Iris pigment epithelial cell (primary cell): ENCODE measurements at places on chromosomes 1 and 21.

DNA sequence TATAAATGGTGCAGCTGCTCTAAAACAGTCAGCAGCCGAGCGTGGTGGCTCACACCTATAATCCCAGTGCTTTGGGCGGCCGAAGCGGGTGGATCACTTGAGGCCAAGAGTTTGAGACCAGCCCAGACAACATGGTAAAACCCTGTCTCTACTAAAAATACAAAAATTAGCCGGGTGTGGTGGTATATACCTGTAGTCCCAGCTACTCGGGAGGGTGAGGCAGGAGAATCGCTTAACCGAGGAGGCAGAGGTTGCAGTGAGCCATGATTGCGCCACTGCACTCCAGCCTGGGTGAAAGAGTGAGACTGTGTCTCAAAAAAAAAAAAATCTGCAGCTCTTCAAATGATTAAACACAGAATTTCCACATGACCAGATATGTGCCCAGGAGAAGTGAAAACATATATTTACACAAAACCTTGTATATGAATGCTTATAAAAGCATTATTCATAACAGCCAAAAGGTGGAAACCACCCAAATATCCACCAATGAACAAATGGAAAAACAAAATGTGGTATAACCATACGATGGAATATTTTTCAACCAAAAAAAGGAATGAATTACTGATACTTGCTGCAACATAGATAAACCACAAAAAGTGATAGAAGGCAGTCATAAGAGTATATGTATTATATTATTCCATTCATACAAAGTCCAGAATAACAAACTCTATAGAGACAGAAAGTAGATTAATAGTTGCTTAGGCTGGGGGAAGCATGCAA, 14.1 kb downstream of the EPS15 start:
- no peak for DNase-seq

GRCh38 chr1:215052256-215053015, 30.1 kb upstream of the KCNK2 start:
- DNase-seq = no peak

DNA sequence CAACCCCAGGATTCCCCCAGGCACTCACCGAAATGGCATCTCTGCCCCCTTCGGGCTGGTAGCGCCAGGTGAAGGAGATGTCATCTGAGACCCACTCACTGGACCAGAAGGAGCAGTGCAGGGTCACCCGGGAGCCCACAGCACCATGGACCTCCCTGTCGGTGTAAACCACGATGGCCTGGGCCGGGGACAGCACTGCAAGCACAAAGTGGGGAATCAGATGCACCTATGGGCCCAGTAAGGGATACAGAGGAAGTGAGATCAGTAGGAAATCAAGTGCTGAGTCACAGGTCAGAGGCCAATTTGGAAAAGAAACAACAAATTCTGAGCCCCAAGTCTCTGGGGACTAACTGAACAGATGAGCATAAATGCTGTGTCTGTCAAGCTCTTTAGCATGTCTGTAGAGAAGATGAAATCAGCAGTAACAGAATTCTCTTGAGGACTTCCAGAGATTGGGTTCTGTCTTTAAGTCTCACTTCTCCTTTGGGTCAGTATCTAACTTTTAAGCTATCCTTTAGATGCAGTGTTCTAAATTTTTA, 2.5 kb downstream of the MPZ start:
- peak; percentile 59 for DNase-seq

- peak; percentile 10 for DNase-seq
Measured at GRCh38 chr21:15112858-15113257, 48.1 kb upstream of the NRIP1 start.

GRCh38 chr1:64378826-64379225, 91.1 kb upstream of the CACHD1 start:
- no peak for DNase-seq

- DNase-seq = no peak
Measured at GRCh38 chr1:232045139-232045994, 418.8 kb downstream of the DISC1 start.

- no peak for DNase-seq
Measured at GRCh38 chr1:233509526-233509925, 104.4 kb upstream of the KCNK1 start.

- DNase-seq = peak; percentile 38
Measured at GRCh38 chr1:23657659-23658275, 33.8 kb upstream of the RPL11 start.

DNA sequence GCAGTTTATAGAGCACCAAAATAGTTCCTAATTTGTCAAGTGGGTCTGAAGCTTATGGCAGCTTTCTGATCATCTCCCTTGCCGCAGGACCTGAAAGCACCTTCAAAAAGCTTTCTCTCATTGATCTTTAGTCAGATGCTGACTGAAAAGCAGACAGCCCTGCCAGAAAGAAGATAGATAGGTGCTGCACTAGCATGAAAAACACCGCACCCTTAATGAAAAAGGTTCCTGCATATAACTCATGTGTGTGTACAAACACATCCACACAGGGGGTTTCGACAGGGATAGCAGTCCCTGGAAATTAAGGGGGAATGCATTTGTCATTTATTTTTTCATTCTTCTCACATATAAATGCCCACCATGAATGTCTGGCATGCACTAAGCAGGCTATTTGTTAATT, 361.7 kb upstream of the SNX7 start:
- DNase-seq = no peak

GRCh38 chr21:41681939-41682718, 84.7 kb downstream of the RIPK4 start:
- DNase-seq = no peak

DNA sequence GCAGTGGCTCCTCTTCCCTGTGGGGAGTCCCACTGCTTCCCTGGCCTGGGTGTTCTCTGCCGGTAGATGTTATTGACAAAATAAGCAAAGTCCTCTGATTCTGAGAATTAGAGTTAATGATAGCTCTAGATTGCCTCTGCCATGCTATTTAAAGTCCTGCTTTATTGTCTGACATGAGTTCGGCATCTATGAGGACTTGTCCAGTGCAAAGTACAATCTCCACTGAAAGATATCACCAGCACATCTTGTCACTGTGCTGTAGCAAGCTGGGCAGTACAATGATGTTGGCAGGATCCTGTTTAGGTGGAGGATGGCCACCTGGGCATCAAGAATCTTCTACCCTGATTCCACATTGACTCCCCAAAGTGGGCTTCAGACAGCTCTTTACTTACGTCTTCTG, 54.0 kb upstream of the ATP5PO start:
- DNase-seq = no peak

- no peak for DNase-seq
Measured at GRCh38 chr1:234760303-234760723, 150.3 kb upstream of the IRF2BP2 start.

GRCh38 chr1:219703368-219703639, 90.4 kb upstream of the ZC3H11B start:
- no peak for DNase-seq

- no peak for DNase-seq
Measured at GRCh38 chr1:245108246-245108645, 46.5 kb upstream of the KIF26B start.

DNA sequence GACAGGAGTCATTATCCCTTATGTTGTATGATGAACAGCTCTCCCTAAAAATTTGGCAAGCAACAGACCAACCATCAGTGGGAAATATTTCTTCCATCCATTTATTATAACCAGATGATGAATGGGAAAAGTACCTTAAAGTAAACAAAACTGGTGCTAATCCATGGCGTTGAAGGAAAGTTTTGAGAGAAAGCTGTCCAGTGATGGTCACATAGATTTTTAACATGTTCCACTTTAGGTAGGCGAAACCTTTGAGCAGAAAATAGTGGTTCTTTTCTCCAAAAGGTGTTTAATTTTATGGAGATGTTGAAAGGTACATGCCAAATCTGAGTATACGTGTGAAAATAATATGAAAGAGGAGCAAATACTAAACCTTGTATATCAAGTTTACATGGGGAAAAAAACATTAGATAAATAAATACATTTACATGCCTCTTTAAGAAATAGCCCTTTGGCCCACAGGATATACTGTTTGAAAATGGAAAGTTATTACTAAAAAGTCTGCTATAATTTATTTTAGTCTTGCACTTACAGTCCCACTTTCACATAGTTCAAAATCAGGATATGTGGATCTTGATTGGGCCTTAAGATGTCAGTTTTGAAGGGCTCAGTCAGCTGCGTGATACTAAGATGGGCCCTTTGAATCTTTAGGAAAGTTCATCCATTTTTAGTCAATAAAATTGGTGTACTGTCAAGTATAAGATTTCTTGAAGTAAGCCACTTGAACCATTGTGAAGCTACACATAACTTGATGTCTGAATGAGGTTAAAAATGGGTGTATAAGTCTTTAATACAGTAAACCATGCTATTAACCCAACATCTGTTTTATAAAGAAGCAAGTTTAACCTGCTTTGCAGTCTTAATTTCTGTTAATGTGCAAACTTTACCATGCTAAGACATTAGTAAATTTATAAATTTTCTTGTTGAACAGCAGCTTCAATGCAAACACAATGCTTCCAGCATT, 10.5 kb downstream of the RPL5 start:
- no peak for DNase-seq
